ENCODE measurements at places on chromosomes 4 and X.
A peak's percentile ranks its signal among the peaks of the same experiment; 100 is the strongest.

DNA sequence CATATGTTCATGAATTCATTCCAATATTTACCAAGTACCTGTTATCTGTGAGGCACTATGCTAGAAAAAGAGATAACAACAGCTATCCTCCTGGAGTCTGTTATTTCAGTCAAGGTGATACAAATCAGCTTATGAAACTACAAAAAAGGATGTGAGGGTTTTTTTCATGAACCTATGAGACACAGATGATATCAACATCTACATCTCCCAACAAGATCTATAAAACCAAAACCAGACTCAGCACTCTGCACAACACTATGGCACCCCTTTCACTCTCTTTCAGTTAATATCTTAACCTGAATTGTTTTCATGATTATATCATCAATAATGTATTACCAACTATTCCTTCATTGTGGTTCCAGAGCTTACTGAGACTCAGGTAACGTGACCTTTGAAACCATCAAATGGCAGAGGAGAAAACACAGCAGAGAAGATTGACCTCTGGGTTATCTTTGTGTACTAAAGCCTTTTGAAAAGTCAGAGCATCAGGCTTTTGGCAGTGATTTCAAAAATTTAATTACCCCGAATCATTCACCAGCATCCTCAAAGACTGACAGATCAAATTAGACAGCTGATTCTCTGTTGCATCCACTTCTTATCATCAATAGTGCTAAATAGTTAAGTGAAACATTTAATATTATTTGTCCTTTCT lies 244.6 kb upstream of the FTHL17 start:
- DNase-seq = no peak

DNA sequence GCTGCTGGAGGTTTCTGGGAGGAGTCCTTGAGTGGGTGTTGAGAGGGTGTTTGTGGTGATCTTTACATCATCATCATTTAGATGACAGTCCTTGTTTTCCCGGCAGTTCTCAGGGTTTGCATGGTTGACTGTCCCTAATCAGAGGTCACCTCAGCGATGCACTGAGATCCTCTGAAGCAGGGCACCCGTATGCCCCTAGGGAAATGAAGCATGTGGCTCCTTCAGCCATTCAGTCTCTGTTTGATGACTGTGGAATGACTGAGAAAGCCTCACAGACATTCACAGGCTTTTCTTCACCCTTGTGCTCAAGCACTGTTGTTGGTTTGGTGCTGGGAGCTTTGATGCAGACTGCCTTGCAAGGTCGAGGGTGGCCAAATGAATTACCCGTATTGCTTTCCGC lies 474.7 kb downstream of the SPRY1 start:
- DNase-seq = no peak

GRCh38 chr4:77152421-77152820 lies 4.6 kb upstream of the CCNG2 start:
- DNase-seq = no peak

DNA sequence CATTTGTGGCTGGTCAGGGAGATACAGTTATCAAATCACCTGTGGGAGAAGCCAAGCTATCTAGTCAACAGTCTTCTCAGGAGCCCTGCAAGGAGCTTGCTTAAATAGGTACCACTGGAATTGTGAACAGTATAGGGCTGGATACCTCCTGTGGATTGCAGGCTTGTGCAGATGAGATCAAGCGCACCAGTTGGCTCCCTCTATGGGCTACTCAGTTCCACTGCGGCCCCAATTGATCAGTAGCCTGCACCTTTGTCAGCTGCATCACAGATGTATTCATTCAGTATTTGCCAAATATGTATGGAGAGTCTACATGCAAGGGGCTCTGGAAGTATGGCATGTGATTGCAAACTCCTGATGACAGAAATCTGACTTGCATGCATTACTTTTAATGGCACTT lies 28.6 kb downstream of the TEX13A start:
- no peak for DNase-seq

GRCh38 chrX:68846536-68846935 lies 17.7 kb downstream of the EFNB1 start:
- no peak for DNase-seq

DNA sequence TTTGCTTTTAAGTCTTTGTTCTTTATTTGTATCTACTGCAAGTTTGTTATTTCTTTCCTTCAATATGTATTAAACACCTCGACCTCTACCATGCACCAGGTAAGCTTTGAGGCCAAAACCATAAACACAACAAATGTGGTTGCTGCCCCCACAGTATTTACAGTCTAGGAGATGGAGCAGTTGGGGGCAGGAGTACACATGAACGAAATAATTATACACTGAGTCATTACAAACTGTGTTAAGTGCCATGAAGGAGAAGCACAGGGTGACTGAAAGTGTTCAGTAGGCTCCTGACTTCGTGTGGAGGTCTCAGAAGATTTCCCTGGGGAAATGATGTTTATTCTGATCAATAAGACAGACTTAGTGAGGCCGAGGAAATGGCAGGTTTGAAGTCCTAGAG lies 30.3 kb downstream of the SLC25A43 start:
- DNase-seq = no peak

DNA sequence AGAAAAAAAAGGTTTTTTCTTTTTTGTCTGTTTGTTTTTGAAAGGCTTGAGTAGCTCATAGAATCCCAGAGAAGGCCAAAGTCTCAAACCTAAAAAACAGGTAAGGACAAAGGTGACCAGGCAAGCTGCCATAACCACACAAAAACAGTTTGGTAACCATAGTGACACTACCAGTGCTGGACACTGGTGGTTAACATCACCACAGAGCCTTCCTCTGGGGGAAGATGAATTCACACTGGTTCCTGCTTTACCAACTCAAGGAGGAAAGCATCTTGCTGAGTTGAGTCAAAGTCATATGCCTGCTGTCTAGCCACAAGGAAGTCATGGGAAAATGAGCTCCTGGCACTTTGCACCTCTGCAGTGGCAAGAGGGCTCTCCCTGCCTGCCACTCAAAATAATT lies 32.5 kb downstream of the IDS start:
- no peak for DNase-seq

DNA sequence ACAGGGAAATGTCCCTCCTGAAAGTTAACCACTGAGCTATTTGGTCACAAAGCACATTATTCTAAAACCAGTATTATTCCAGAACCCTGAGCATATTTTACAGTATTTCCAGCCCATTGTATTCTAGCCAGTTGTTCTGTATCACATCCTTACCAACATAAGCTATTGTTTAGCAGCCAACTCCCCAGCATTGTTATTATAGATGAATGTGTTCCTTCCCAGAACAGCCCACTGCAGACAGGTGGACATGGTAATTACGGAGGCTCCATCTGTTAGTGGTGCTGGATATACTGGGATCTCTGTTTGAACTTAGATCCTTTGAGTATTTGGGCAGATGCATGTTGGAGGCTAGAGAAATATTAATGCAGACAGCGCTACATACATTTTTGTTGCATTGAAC lies 126.1 kb downstream of the MGST2 start:
- no peak for DNase-seq

DNA sequence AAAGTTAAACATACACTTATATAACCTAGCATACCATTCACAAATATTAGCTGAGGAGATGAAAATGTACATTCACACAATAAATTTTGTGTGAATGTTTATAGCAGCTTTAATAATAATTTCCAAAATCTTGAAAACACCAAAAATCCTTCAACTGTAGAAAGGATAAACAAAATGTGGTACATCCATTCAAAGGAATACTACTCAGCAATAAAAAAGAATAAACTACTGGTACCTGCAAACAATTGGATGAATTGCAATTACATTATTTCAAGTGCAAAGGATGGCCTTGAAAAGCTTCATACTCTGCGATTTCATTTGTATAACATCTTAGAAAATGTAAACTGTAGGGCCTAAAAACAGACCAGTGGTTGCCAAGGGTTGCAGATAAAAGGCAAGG lies 11.7 kb upstream of the RPS6KA6 start:
- no peak for DNase-seq

- no peak for DNase-seq
Measured at GRCh38 chrX:116694046-116694445, 231.3 kb upstream of the CT83 start.

- DNase-seq = no peak
Measured at GRCh38 chr4:173758132-173758531, 228.1 kb upstream of the HAND2 start.

- DNase-seq = no peak
Measured at GRCh38 chrX:47662144-47662657, 3.2 kb upstream of the UXT start.

DNA sequence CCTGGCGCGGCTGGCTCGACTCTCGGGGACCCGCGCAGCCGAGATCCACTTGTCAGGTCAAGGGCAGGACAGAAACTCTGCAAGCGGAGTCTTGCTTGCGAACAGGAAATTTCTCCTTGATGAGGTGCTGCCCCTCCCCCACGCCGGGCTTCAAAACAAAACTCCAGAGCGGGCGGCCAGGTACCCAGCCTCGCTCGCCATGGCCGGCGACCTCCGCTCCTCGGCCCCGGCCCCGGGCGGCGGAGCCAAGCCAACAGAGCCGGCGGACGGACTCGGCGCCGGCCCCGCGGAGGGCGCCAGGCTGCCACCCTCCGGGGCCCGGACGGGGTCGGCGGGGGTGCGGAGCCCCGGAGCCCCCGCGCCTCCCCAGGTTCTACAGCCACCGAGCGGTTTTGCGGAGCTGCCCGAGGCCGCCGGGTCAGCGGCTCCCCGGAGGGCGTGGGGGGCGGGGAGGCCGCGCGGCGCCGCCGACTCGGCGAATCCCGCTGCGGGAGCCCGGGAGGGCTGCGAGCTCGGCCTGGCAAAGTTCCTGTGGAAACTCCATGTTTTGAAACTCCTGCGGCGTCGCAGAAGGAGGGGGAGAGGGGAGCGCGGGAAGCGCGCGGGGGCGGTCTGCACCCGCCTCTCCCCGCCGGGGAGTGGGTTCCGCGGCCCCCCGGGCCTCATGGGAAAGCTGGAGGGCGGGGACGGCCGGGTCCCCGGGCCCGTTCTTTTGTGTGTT lies 11.7 kb upstream of the BCOR start:
- peak; percentile 44 for DNase-seq

- DNase-seq = no peak
Measured at GRCh38 chr4:55314141-55314820, 31.8 kb upstream of the SRD5A3 start.

GRCh38 chrX:103537871-103538387 lies 18.6 kb upstream of the RAB40A start:
- DNase-seq = no peak

DNA sequence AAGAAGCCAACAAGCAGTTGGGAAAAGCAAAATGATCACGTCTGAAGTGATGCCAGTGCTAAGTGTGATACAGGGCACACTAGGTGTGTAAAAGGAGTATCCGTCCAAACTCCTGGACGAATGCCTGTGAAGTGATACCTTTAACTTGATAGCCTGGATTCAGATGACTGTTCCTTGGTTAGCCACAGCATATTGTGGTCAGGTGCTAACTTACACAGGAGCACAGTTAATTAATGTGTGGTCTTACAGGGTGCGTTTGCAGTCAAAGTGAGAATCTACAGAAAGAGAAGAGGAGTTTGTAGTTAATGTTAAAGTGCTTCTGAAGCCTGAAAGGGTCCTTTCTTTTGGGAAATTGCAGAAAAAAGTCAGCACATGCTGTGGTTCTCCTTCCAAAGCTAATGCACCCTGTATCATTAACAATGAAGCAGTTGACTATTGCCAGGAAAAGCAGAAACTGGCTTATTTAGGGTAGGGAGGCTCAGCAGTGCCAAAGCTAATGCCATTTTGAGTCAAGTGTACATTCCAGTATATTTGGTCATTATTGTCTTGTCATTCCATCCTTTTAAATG lies 61.1 kb downstream of the DCLK2 start:
- no peak for DNase-seq
